ELR (cell line): ENCODE measurements at places on chromosomes 5 and 9.

GRCh38 chr5:9350301-9350797, 195.5 kb downstream of the SEMA5A start:
- DNase-seq = peak; percentile 66

DNA sequence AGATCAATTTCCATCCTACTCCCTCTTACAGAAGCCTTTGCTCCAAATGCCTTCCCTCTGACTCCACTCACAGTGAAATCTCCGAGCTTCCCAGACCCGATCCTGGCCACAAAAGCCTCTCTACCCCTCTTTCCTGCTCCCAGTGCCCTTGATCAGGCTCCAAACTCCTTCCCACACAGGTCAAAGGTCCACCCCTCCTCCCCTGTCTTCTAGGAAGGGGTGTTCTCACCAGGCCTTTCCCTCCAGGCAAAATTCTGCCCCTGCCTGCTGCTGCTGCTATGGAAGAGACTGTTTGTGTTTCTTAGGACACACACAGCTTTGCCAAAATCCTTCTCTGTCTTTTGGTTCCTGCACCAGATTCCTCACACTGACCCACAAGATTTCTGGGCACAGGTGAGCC, 85.8 kb upstream of the ALDH1A1 start:
- no peak for DNase-seq

GRCh38 chr9:125885405-125886034, 138.3 kb downstream of the PBX3 start:
- no peak for DNase-seq

DNA sequence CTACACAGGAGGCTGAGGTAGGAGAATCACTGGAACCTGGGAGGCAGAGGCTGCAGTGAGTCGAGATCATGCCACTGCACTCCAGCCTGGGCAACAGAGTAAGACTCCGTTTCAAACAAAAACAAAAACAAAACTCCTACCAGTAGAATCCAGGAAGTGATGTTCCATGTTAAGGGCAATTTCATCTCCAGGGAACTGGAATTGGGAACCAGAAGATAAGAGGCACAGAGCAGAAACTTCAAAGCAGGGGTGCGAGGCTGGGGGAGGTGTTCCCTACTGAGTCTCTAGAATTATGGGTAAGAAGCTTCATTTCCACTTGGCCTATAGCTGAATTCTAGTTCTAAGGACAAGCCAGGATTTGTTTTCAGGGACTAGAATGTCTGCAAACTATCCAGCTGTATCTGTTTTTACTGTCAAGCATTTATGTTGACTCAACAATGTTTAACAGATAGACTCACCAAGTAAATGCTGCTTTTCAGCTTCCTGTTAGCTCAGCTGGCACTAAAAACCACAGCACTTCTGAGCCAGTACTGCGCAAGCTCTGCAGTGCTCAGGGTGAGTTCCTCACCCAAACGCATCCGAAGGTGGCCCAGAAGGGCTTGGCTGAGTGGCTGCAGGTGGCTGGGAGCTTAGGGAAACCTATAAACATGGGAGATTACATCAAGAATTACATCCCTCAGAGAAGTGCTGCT, 320.1 kb downstream of the MTRR start:
- no peak for DNase-seq

DNA sequence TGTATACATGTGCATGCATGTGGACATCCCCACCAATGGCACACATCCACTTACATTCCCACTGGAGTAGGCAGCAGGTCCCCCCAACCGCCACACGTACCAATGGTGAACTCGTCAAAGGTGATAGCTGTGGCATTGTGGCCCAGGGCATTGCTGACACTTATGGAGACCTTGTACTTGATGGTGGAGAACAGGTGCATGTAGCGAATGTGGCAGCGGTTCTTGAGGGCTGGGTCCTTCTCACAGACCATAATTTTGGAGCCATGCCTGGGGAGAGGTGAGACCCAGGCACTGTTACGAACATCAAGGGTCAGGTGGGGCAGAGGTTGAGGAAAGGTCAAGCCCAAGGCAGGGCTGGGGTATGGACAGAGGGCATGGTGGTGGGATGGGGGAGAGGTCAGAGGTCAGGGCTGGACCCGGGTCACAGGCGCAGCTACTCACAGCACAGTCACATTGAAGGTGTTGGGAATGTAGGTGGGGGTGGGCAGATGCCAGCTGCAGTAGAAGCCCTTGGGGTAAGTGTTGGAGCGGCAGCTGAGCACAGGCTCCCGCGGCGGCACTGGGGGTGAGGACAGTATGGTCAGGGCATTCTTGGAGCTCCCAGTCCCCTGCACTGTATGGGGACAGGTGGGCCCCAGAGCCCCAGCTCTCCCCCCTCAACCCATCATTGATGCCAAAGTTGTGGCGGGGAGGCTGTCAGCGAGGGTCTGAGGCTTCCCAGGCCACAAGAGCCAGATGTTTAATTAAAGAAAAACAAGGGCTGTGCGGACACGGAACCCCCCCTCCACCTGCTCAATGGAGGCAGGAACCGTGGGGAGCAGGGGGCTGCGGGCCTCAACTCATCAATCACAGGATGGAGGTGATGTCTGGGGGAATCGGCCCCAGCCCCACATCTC, 31.9 kb downstream of the CNTFR start:
- DNase-seq = no peak

DNA sequence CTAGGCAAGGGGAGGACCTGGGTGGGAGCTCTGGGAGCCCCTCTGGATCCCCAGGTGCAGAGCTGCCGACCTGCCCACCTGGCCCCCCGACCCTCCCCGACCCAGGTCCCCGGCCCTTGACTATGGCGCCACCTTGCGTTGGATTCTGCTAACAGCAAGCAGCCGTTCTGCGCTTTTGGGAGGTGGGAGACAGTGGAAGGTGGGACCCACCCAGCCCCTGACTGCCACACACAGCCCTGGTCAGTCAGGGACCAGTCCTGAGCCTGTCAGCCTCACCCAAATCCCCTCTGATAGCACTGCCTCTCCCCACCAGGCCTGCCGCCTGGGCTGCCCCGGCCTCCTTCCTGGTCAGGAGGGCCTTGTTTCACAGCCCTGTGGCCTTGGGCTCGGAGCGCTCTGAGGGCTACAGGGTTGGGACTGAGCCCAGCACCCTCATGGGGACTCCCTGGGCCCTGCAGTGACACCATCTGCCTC, 77.9 kb downstream of the HMCN2 start:
- DNase-seq = no peak

DNA sequence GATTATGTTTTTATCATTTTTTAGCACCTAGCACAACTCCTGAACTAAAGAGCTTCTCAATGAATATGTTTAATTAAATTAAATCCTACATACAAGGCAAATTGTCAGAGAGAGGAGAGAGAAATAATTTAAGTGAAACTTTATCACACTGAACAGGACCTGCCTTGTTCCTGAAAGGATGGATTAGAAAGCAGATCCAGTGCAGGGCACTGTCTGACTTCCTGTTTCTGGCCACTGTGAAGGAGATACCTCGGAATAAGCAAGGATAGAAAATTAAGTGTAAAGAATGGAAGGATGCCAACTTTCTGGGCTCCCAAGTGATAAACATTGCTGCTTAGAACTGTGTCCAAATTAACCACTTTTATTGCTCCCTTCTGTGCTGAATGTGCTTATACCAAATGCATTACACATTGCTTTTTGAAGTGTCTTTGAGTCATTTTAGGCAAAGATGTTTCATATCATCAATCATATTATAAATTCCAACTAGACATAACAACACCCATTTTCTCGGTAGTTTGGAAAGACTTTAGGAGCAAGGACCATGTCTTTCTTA, 89.1 kb upstream of the SPDL1 start:
- no peak for DNase-seq

GRCh38 chr9:28810388-28811075, 1237.3 kb upstream of the C9orf72 start:
- DNase-seq = peak; percentile 63

DNA sequence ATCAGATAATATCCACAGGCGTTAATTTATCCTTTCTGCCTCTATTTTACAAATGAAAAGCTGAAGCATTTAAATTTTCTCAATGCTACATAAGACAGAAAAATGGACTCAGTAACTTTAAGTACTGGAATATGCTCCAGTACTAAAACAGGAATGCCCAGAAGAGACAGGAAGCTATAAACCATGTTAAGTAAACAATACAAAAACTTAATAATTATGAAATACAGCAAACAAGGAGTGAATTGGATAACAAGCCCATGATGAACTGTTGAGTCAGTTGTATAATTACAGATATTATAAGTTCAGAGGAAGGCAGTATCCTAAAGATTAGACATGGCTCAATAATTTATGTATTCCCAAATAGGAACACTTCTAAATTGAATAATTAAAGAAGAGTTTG, 148.5 kb downstream of the CHSY3 start:
- DNase-seq = no peak

DNA sequence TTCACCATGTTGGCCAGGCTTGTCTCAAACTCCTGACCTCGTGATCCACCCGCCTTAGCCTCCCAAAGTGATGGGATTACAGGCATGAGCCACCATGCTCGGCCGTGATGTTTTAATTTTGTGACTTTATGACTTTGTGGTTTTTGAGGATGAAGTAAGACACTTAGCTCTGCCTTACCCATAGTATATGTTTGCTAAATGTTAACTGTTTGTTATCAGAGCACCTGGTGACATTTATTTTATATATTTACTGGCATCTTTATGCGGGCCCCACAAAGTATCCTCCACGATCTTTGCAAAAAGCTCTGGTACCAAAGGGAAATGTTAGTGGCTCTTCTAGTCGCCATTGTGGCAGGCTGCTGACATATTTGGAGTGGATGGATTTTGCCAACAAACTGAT, 6.7 kb downstream of the SLC23A1 start:
- DNase-seq = no peak

GRCh38 chr9:68507130-68507805, 33.4 kb downstream of the TMEM252 start:
- DNase-seq = peak; percentile 48

DNA sequence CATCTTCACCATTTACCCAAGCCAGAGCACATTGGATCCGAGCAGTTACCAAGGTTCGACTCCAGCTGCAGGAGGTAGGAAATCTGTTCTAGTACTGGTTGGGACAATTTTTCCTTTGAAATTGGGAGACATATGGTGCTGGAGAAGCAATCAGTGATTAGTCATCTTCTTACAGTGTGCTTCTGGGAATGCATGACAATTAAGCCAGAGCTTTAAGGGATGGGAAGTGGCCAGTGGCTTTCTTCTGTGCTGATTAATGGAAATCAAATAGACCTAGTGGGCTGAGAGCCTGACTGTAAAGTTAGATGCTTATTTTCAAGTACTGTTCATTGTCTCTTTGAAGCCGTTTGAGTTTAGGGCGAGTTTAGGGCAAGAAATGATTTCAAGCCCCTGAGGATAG, 152.1 kb downstream of the UNC13B start:
- peak; percentile 33 for DNase-seq

- no peak for DNase-seq
Measured at GRCh38 chr5:176886336-176887251, 12.6 kb downstream of the HK3 start.

DNA sequence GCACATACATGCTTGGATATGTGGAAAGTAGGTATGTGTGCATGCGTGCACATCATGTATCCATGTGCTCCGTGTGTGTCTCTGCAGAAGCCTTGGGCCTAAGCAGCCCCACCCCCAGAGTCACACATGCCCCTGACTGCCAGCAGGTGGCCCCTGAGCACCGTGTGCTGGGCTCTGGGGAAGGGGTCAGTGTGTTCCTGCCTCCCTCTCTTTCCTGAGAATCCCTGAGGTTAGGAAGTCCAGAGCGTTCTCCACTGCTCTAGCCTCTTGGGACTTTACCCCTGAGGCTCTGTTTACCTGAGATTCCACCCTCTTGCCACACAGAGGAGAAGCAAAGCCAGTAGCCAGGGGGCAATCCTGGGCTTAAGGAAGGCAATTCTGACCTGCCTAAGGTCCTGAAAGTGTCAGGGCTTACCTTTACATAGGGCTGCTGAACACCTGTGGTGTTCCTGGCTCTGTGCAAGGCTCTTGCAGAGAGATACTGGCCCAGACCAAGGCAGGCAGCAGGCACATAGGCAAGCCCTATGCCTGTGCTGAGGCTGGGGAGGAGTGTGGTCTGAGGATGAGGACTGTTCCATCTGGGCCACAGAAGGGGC, 207.3 kb downstream of the TMEM38B start:
- peak; percentile 42 for DNase-seq

- DNase-seq = peak; percentile 12
Measured at GRCh38 chr5:75048457-75048953, 3.9 kb downstream of the GCNT4 start.

DNA sequence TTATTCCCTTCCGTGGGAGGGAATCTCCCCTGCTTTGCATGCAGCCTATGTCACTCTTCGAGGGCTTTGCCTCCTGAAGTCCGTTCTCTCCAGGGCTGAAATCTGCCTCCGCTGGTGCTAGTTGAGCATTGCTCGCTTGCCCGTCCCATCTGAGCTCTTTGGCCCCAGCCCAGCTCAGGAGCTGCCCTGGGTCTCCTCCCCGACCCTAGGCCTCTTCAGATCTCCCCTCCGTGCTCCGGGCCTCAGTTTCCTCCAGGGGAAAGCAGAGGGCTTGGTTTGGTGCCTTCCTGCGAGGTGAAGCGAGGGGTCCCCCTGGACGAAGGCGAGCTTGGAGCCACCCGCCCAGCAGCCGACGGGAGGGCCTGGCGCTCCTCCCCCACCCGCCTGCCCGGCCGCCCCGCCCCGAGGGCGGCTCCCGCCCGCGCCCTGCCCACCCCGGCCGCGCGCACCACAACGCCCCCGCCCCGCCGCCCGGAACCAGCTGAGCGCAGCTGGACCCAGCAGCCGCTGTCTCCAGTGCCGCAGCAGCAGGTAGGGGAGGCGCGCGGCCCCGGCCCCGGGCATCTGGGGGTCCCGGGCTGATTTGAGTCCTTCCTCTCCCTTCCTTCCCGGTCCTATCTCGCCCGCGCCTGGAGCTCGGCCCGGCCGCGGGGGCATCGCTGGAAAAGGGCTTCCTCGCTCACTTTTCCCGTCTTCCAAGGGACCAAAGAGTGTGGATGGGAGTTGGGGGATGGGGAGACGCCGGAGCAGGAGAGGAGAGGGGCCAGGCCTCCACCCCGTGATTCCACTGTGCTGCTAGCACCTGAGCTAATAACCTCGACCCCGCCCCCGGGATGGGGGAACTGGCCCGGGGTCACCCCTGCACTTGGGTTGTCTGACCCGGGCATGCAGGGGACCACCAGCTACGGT, at the start of gene GSN:
Gene GSN, plus strand, starts transcription at position 474 of the 909 bp plus-strand sequence. CDS start 33,810 bp downstream, outside the sequence.
- peak; percentile 72 for DNase-seq

- DNase-seq = no peak
Measured at GRCh38 chr5:90987726-90988125, 395.4 kb downstream of the ARRDC3 start.

- DNase-seq = no peak
Measured at GRCh38 chr5:66443462-66444130, 152.6 kb upstream of the MAST4 start.

DNA sequence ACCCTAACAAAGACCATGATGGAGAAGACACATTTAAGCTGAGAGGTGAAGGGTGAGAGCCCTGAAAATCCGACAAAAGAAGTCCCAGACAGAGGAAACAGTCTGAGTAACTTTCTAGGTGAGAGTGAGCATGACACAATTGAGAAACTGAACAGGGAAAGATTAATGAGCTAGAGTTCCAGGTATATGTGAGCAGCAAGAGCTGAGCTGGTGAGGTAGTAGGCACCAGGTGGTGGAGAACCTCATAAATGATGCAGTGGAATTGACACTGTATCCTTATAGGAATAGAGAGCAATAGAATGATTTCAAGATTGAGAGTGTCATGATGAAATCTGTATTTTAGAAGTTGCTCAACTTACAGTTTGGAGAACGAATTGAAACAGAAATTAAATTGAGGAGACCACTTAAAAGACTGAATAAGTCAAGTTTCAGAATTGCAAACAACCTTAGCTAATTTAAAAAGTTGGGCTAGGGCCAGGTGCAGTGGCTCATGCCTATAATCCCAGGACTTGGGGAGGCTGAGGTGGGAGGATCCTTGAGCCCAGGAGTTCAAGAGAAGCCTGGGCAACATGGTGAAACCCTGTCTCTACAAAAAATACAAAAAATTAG, 89.8 kb downstream of the NREP start:
- DNase-seq = no peak
